A549 treated with CpdA at 1 μM for 4 hours (cell line): ENCODE measurements at places on chromosomes 6 and 20. TPM values are rescaled to one million over a fixed set of nuclear protein-coding genes. Genes with fewer than 3 reads are reported as not detected.

DST gene
- total RNA-seq: 59.0 to 73.5 TPM (median 67.7 TPM) in 5 replicates

NKX2-4 gene
- total RNA-seq: 0.06 TPM in 1 of 5 replicates, not detected in the others

TMEM242 gene
- 6.4 to 7.7 TPM (median 6.7 TPM) in 5 replicates for total RNA-seq

GPLD1 gene
- 0.66 to 1.2 TPM (median 1.1 TPM) in 5 replicates for total RNA-seq

RFX6 gene
- total RNA-seq: not detected in 5 replicates

TLDC2 gene
- total RNA-seq: not detected in 5 replicates

AGPAT4 gene
- total RNA-seq: 3.2 to 5.2 TPM (median 3.7 TPM) in 5 replicates

EDN1 gene
- total RNA-seq: 39.5 to 46.7 TPM (median 43.1 TPM) in 5 replicates

NKX2-2 gene
- total RNA-seq: not detected in 5 replicates

PRSS16 gene
- 3.1 to 4.7 TPM (median 4.0 TPM) in 5 replicates for total RNA-seq

MOG gene
- not detected in 5 replicates for total RNA-seq

BCAS4 gene
- total RNA-seq: 28.7 to 35.0 TPM (median 30.6 TPM) in 5 replicates

LRRC1 gene
- total RNA-seq: 4.8 to 6.1 TPM (median 5.6 TPM) in 5 replicates

TIAM2 gene
- 2.5 to 3.5 TPM (median 2.6 TPM) in 5 replicates for total RNA-seq

FOXA2 gene
- 12.1 to 20.9 TPM (median 18.2 TPM) in 5 replicates for total RNA-seq

AVP gene
- total RNA-seq: not detected in 5 replicates

TRIM10 gene
- total RNA-seq: not detected in 5 replicates

EPHA7 gene
- 0.06 to 0.09 TPM (median 0.08 TPM) in 5 replicates for total RNA-seq

DNAH8 gene
- not detected in 5 replicates for total RNA-seq

GNMT gene
- 0.09 to 0.20 TPM in 2 of 5 replicates, not detected in the others for total RNA-seq

BPI gene
- total RNA-seq: not detected in 5 replicates

ANKRD66 gene
- total RNA-seq: not detected in 5 replicates

CRISP2 gene
- total RNA-seq: not detected in 5 replicates

SIRPB1 gene
- total RNA-seq: 0.57 to 0.80 TPM (median 0.65 TPM) in 5 replicates

HLA-DRB1 gene
- total RNA-seq: not detected in 5 replicates

PNPLA1 gene
- 0.05 TPM in 1 of 5 replicates, not detected in the others for total RNA-seq

RAD21L1 gene
- not detected in 5 replicates for total RNA-seq

LRRN4 gene
- total RNA-seq: 0.02 TPM in 1 of 5 replicates, not detected in the others

IL17F gene
- total RNA-seq: not detected in 5 replicates

GSTA3 gene
- not detected in 5 replicates for total RNA-seq

JPH2 gene
- 0.58 to 0.99 TPM (median 0.83 TPM) in 5 replicates for total RNA-seq

OPRM1 gene
- not detected in 5 replicates for total RNA-seq

ASIP gene
- total RNA-seq: not detected in 5 replicates

FAM217A gene
- total RNA-seq: not detected in 5 replicates

DYNLT2 gene
- total RNA-seq: 0.47 to 0.78 TPM (median 0.55 TPM) in 5 replicates

TRAPPC3L gene
- not detected in 5 replicates for total RNA-seq

TRIM40 gene
- not detected in 5 replicates for total RNA-seq

FOXS1 gene
- 0.62 to 1.8 TPM (median 1.2 TPM) in 5 replicates for total RNA-seq

CALHM5 gene
- total RNA-seq: 0.05 to 0.08 TPM (median 0.06 TPM) in 5 replicates
